T-helper 2 cell treated with Interferon-gamma antibody and Interleukin-4, amounts not matched to agents 5 μg/mL and 100 μg/mL, for 36 hours (primary cell): ENCODE measurements at places on chromosomes 6 and 20.

- no peak for DNase-seq
Measured at GRCh38 chr20:61770113-61770585, 295.5 kb downstream of the TAF4 start.

DNA sequence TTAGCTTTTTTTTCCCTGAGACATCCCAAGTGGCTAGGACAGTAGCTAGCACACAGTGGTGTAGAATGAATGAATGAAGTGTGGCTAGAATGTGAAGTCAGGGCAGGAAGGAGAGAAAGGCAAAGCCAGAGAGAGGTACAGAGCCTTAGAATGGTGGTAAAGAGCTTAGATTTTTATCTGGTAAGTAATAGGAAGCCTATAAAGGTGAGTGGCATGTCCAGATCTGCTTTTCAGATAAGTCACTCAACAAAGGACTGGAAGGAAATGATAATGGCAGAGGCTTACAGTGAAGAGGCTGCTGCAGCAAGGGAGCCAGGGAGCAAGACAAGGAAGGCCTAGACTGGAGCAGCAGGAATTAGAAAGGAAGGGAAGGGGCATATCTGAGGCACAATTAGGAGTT is 96.0 kb upstream of the PRDM1 start:
- DNase-seq, result no peak

DNA sequence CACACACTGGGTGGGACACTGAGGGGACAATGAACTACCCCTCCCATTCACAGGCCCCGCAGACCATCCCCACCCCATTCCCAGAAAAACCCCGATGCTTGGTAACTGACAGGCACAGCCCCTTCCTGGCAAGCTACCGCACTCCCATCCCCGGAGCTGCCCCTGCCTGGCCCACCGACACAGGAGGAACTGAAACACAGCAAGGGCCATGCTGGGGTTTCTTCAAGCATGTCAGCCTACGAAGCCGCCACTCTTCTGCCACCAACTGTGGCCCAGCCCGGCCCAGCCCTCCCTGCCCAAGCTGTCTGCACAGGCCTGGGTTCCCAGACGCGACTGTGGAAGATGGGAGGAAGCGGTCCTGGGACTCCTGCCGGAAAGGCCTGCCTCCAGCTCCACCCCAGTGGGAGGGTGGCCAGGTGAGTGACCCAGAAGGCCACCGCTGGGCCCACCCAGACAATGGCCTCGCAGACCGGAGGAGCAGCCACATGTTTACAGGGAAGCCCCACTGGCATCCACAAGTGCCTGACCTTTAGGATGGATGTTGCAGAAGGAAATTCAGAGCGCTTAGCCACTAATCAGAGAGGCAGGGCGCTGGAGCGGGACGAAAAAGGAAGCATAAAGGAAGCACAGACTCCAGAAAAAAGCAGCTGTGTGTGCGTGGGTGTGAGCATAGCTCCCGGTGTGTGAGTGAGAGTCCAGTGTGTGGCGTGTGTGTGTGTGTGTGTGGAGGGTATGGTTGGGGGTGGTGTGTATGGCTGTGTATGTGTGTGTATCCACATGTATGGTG is 91.6 kb downstream of the PRND start:
- DNase-seq, result no peak

DNA sequence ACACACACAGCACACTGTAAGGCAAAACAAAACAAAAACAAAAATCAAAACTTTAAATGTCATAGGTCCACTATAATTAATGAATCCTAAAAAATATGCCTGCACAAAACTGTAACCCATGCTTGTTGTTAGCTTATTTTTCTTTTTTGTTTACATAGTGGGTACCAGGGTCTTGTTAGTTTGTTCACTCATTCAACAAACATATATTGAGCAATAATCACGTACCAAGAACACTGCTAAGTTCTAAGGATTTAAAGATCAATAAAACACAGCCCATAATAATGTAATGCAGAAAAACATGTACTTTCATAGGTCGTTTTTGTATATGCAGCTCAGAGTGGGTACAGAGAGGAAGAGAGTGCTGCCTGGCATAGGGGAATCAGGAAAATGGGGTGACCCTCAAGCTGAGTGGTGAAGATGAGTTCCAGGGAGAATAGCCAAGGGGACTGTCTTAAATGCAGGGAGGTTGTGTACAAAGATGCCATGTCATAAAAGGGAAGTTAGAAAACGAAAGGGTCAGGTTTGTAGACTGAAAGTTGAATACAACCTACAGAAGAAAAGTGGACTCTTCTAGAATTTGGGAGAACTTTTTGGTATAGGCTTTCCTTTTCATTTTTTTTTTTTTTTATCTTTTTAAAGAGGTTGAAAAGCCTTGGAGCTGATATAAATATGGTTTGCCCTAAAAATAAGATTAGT is 113.3 kb upstream of the TBX18 start:
- DNase-seq, result no peak

DNA sequence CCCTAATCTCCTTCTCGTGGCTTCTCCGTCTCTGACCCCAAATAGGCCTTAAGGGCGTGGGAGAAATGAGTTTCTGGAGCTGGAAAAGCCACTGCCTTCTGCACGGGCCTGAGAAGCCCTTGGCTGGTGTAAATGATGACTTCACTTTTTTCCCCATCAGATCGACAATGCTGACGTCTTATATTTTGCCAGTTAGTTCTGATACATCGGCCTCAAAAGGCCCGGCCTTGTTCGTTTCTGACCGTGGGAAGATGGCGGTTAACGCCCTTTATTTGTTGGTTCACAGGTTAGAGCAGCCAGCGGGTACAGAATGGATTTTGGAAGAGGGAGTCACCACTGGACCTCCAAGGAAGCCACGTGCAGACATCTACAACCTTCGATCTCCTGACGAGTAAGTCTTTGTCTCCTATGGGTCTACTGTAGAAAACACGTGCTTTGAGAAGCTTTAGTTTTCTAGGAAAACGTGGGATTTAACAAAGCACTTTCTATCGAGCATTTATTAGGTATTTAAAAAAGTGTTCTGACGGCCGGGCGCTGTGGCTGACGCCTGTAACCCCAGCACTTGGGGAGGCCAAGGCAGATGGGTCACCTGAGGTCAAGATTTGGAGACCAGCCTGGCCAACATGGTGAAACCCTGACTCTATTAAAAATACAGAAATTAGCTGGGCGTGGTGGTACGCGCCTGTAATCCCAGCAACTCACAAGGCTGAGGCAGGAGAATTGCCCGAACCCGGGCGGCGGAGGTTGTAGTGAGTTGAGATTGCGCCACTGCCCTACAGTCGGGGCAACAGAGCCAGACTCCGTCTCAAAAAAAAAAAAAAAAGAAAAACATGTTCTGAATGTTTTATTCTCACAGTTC is 1.2 kb upstream of the ZNFX1 start:
- DNase-seq, result no peak

DNA sequence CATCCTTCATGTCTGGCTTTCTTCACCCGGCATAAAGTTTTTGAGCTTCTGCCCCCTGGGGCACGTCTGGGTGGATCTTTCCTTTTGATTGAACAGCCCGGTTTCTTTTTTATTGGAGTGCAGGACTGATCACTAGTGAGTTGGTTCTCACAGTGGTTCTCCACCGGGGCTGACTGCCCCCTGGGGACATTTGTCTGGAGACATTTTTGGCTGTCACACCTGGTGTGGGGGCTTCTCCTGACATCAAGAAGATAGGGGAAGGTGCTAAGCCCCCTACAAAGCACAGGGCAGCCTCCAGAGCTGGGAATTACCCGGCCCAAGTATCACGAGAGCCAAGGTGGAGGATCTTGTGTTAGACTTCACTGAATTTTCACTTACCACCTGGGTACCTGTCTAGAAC is 25.7 kb upstream of the IRF4 start:
- no peak for DNase-seq

DNA sequence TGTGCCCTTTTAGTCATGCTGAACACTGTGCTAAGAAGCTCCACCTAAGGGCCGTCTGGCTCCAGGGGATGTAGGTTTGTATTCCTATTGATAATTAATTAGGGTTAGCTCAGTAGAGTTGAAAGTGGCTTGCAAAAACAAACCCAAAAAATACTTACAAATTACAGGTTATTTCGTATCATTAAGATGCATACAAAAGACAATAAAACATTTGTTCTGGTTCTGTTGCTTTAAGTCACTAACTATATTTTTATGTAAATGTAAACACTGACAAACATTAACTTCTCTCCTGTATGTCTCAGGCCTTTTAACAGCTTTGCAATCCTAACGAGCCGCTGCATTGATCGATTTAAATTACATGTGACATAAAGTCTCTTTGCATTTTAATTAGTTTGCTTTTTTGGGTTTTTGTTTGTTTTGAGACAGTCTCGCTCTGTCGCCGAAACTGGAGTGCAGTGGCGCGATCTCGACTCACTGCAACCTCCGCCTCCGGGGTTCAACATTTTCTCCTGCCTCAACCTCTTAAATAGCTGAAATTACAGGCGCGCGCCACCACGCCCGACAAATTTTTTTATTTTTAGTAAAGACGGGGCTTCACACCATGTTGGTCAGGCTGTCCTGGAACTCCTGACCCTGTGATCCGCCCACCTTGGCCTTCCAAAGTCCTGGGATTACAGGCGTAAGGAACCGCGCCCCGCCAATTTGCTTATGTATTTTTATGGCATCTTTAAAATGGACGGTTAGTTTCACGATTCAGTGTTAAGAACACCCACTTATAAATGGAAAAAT is 110.9 kb downstream of the HFE start:
- DNase-seq, result peak; percentile 56

DNA sequence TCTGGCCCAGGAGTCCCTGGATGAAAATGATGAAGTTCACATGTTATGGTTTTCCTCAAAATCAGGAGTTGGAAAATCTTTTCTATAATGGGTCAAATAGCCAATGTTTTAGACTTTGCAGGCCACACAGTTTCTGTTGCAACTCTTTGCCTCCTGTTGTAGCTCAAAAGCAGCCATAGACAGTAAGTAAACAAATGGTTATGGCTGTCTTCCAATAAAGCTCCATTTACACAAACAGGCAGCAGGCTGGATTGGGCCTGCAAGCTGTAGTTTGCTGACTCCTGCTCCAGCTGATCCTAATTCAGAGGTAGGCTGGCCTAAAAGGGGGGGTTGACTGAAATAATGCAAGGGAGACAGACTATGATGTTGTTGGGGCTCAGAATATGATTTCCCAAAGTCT is 33.0 kb downstream of the METTL24 start:
- no peak for DNase-seq

GRCh38 chr6:68639826-68640490 is 4.9 kb downstream of the ADGRB3 start:
- DNase-seq, result no peak

DNA sequence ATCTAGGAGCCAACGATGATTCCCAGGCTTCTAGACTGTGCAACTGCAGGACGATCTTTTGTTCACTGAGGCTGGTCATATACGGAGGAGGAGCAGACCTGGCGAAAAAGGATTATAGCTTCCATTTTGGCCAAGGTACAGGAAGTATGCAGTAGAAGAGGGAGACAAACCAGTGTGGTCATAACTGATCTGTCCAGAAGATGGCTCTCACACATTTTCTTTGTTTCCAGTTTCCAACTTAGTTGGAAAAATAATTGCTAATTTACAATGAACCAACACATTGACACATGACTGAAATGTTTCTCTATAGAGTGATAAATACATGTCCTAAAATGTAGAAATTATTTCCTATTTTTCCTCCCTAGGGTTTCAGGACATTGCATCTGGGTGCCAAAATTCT is 364.1 kb upstream of the BTBD3 start:
- DNase-seq, result no peak

- DNase-seq, result no peak
Measured at GRCh38 chr6:64505312-64505711, 869.7 kb downstream of the PHF3 start.
